ENCODE measurements at places on chromosomes 16 and 17.

GRCh38 chr16:57468346-57468745, 5.9 kb downstream of the POLR2C start:
- DNase-seq = no peak

DNA sequence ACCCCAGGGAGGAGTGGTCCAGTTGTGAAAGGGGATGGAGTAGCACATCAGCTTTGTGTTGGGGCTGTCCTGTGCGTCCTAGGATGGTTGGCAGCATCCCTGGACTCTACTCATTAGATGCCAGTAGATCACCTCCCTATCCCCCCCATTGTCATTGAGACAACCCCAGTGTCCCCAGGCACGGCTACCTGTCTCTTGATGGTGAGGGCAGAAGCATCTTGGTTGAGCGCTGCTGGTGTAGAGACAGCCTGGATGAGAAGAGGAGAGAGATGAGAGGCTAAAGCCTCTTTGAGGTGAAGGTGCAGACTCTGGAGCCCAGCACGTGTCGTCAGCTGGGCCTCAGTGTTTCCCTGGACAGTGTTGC, 55.4 kb downstream of the TNFRSF13B start:
- no peak for DNase-seq

- no peak for DNase-seq
These were observed 28.4 kb downstream of the NKD1 start for GRCh38 chr16:50576403-50577113.

DNA sequence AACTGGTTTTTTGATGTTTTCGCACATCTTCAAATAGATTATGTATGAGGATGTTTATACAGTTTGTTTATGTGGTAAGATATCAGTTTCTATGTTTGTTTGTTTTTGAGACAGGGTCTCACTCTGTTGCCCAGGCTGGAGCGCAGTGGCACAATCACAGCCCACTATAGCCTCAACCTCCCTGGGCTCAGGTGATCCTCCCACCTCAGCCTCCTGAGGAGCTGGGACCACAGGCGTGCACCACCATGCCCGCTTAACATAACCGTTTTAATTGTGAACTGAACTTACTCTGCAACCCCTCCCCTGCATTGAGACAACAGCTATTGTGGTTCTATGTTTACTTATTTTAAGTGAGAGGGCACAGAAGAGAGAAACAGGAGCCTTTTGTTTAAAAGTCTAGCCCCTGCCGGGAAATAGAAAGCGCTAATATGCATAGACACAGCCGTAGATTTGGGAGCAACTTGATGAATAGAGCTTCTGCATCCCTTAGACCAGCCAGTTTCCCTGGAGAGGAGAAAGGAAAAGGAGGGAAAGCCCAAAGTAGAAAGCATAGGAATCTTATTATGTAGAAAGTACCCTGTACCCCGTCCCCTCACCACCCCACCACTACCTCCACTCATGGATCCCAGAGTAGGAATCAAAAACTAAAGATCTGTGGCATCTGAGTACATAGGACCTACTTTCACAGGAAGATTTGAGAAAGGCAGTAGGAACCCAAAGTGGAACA, 19.6 kb upstream of the APPBP2 start:
- no peak for DNase-seq

DNA sequence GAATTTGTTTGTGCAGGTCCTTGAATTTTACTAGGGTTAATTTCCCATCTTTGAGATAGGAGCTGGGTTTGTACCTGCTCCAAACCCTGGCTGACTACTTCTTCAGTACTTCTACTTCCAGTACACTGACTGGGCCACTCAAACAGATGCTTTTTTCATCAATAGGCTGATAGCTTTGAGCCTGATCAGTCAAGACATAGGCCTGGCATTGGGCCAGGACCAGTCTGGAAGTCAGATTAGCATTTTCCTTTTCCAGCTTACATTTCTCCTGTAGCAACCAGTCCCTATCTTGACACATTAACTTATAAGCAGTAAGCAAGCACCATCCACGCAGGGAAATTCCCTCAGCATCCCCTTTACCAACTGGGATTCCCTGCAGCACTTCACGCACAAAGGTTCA, 7.5 kb upstream of the TMEM101 start:
- DNase-seq = no peak

GRCh38 chr16:89395150-89396142, 94.9 kb downstream of the ANKRD11 start:
- no peak for DNase-seq

GRCh38 chr17:81094509-81095382, 59.8 kb downstream of the BAIAP2 start:
- peak; percentile 91 for DNase-seq

Data from CD4-positive, alpha-beta T cell treated with Interleukin-6 for 4 hours (primary cell).